ENCODE measurements at places on chromosomes 12 and 14.

GRCh38 chr12:12975322-12976077 is 23.5 kb upstream of the GPRC5D start:
- DNase-seq: peak; percentile 70

GRCh38 chr12:53725824-53726223 is 1.4 kb downstream of the CALCOCO1 start:
- peak; percentile 49 for DNase-seq

- no peak for DNase-seq
Observed at GRCh38 chr12:91037276-91037675, 20.5 kb downstream of the KERA start.

DNA sequence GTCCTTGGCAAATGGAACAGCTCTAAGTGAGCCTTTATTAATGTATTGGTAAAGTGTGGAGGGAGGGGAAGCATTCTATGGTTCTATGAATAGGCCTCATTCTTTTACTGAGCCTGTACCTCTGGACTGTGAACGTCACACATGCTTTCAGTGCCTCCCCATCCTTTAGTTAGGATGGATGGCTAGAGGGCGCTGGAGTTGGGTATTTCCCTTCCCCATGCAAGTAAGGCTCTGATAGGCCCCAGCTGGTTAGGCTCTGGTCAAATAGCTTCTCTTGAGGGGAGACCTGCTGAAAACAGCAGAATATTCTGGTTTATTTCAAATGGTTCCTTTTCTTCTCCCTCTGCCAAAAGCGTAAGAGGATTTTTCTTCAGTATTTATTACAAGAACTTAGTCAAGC is 860.9 kb upstream of the MDGA2 start:
- no peak for DNase-seq

DNA sequence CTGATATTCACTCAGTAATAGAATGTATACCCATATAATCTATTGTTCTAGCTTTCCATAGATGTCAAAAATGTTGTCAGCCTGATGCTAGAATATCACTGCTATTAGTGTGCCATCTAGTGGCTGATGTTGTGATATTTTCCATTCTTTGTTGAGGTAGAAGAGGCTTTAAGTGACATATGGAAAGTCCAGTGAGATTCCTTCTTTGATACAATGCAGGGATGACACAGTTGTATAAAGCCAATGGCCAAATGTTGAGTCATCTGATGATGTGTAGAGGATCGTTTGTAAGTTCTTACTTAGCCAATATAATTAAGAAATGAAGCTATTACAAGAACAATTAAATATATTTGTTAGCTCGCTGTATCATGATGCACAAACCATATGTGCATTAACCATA is 58.1 kb upstream of the PCED1B start:
- DNase-seq: peak; percentile 91

DNA sequence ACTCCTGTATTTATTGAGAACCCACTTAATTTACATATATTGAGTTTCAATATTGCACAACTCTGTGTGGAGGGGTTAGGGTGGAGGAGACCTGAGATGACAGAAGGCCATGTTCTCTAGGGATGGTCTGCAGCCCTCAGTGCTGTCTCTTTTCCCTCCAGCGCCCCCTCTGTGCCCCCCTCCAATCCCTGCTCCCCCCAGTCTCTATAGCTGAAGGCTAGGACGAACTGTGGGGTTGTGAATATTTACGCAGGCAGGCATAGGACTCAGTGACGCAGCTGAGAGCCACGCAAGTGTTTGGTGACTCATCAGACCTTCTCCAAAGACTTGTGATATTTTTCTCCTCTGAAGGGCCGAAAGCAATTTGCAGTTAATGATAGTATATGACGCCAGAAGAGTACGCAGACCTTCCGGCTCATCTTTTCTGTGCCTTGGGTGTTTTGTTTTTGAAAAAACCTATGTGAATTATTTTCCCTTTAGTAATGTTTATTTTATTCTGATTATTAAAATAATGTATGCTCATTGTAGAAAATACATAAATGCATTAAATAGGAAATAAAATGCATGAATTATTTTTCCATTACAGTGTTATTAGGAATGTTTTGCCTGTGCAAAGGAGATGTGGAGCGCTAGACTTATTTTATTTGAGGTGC is 85.3 kb downstream of the SLC25A47 start:
- DNase-seq: peak; percentile 88

GRCh38 chr12:120598674-120599463 is 17.7 kb upstream of the POP5 start:
- DNase-seq: peak; percentile 62

DNA sequence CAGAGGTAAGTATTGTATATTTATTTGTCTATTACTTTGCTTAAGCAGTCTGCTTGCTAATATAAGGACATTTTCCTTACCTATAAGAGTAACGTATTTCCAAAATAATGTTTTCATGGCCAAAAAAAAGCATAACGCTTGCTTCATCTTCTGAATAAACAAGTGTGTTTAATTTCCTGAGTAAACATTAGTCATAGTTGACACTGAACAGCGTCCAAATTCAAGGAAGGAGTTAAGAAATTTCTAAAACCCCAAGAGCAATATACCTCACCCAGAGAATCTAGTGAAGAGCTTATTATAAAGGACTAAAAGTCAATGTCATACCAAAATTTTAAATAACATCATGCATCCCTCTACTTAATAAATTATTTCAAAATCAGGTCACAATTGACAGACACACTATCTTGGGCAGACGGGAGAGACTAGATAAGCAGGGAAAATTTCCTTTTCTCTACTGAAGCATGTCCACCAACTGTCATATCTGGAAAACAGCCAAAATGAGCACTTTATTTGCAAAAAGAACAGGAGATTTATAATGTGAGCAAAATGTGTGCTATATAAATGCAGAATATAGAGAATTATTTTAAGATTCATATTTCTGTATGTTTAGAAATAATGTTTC is 25.1 kb downstream of the ANKS1B start:
- DNase-seq: no peak

GRCh38 chr14:101630056-101630965 is 69.0 kb downstream of the DIO3 start:
- no peak for DNase-seq

- DNase-seq: peak; percentile 45
Observed at GRCh38 chr12:50101663-50102062, 2.1 kb upstream of the GPD1 start.

DNA sequence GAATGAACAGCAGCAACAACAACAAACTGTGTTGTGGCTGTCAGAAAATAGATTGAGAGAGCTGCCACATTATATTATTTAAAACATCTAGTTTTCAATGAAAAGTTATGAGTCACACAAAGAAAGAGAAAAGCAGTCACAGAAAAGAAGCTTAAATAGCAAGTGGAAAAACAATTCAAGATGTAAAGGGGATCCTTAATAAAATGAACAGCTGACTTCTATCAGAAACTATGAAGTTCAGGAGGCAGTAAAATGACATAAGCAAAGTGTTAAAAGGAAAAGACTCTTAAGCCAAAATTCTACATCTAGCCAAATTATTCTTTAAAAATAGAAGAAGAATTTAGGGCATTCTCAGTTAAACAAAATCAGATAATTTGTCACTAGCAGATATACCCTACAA is 5.6 kb downstream of the CLEC14A start:
- DNase-seq: no peak

GRCh38 chr14:69848903-69849391 is 30.3 kb upstream of the SMOC1 start:
- DNase-seq: no peak

- DNase-seq: no peak
Observed at GRCh38 chr12:19834592-19834991, 395.3 kb downstream of the AEBP2 start.

DNA sequence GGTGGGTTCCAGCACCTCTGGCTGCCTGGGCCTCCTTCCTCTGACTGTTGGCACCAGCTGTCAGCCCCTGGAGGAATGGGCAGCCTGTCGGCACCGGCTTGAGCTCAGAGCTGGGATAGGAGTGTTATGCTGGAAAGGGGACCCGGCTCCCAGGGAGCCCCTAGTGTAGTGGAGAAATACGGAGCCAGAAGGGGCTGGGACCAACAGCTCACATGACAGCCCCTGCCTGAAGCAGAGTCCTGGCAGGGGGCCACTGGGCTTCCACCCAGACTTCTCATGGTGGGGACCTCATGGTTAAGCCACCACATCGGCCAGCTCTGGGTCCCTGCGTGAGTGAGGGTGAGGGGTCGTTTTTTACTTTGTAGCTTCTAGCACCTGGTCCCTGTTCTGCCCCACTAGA is 174.5 kb downstream of the TSPAN9 start:
- DNase-seq: no peak

DNA sequence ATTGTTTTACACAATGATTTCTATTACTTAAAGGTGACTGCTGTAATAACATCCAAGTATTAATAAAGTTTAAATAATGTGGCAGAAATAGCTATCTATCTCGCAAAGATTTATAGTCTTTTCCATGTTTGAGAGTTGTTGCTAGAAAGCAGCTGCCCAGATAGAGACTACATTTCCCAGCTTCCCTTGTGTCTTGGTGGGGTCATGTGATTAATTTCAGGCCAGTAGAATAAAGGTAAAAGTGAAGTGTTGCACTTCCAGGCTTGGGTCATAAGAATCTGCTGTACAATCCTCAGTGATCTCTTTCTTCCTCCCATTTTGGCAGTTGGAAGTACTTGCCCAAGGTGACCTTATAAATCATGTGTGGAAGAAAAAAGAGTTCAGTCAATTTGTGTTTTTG is 449.7 kb upstream of the USP15 start:
- no peak for DNase-seq

Data from EL (cell line).